Amniotic epithelial cell (primary cell): ENCODE measurements at places on chromosomes 16 and 17.
A peak's percentile ranks its signal among the peaks of the same experiment; 100 is the strongest.

DNA sequence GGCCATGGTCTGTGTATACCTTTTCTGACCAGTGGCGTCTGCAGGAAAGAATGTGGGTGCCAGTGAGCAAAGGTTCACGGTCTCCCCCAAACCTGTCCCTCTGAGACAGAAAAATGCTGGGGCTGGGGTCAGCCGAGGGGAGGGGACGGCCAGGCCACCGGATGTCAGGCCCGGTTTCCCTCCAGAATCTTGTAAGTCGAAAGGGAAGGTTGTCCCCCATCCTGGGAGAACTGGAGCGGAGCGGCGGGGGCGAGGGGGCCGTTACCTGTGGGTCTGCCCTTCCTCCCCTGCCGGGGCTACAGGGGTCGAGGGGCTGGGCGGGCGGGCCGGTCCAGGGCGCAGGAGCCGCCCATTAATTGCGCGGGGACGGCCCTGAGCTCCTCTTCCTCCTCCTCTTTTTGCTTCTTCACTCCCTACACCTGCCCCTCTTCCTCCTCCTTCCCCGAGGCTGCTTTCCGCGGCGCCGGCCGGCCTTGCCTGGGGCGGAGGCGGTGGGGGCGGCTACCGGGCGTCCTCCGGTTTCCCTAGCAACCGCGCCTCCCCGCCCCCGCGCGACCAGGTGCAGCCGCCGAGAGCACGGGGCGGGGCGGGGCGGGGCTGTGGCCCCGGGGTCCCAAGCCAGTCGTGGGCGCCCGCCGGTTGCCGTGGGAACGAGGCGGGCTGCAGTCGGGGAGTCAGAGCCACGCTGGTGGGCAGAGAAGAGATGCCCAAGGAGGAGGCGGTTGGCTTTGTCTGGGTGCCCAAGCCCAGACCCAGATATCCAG, at the start of gene MARCHF10:
Gene MARCHF10, minus strand, starts transcription at position 503 of the 764 bp plus-strand sequence. CDS start 6,579 bp downstream, outside the sequence.
- no peak for DNase-seq

- DNase-seq: no peak
These were observed 14.0 kb downstream of the LDHD start for GRCh38 chr16:75102595-75102994.

DNA sequence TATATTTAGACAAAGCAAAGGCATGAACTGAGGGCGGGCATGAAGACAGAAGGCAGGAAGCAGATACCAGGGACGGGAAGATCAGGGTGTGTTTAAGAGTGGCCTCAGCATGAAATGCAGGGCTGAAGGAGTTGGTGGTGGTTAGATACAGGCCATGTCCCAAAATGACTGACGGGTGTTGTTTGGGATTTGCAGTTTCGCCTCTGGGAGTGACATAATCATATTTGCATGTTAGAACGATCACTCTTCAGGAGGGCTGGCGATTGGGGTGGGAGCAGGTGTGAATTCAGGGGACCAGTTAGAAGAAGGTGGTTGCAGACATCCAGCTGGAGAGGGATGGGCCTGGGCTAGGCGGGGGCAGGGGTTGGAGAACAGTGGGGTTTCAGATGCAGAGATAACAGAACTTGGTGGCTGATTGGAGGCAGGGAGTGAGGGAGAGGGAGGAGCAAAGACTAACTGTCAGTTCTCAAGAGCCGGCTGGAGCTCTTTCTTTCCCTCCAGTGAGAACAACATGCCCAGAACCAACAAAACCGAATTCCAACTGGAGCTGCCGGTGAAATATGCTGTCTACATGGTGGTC, 27.2 kb upstream of the ITGAX start:
- no peak for DNase-seq

DNA sequence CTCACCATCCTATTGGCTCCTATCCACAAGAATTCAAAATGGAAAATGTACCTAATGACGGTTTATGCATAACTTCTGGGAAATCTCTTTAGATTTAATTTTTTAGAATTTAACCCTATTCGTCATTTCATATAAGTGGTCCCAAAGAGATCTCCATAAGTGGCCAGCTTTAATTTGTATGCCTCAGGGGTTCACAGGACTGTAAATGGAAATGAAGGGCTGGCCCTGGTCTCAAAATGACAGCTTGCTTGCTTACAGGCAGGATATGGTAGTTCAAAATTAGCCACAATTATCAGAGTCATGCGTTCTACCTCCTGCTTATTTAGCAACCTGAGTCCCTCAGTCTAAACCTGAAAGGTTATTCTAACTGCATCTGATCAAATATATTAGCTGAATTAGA, 6.6 kb upstream of the NACA2 start:
- no peak for DNase-seq

DNA sequence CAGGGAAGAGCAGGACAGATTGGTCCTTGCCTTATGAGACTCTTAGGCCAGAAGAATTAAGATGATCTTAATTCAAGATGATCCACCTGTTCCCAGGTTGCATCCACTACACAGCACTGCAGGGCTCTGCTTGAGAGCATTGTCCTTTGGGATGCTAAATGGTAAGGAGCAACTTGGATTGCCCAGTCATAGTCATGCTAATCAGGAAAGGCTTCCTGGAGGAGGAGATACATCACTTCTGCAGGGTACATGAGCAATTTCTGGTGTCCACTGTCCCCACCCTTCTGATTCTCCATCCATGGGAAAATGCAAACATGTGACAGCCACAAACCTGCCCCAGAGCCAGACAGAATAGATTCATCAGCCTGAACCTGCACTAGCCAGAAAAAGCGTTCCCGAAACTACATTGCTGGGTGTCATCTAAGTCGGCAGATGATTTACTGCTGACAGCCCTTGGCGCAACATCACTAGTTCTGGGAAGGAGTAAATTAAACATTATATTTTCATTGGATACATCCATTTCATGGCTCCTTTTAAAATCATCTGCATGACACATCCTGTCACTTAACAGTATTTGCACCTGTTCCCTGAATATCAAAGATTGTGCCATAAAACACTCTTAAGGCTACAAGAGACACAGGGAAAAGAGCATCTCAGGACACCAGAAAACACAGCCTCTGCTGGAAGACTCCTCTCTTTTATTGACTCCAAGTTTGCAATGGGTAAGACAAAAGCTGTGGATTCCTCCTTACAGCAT, 282.2 kb downstream of the MAF start:
- no peak for DNase-seq

- no peak for DNase-seq
These were observed 999 bp downstream of the XYLT1 start for GRCh38 chr16:17469741-17470181.

- no peak for DNase-seq
These were observed 205.7 kb downstream of the SNX29 start for GRCh38 chr16:12182212-12182611.

- DNase-seq: no peak
These were observed 26.6 kb upstream of the NAGLU start for GRCh38 chr17:42509409-42509808.

GRCh38 chr16:51919736-51920135, 627.2 kb downstream of the TOX3 start:
- no peak for DNase-seq

GRCh38 chr17:35912942-35913341, 17.6 kb downstream of the RDM1 start:
- no peak for DNase-seq

DNA sequence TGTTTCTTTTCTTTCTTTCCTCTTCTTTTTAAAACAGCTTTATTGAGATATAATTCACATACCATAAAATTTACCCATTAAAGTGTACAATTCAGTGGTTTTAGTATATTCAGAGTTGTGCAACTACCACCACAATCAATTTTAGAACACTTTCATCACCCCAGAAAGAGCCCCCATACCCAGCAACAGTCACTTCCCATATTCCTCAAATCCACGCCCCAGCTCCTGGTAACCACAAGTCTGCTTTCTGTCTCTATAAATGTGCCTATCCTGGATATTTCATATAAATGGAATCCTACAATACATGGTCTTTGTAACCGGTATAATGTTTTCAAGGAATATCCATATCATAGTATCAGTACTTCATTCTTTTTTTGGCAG, 19.4 kb downstream of the RARA start:
- no peak for DNase-seq

DNA sequence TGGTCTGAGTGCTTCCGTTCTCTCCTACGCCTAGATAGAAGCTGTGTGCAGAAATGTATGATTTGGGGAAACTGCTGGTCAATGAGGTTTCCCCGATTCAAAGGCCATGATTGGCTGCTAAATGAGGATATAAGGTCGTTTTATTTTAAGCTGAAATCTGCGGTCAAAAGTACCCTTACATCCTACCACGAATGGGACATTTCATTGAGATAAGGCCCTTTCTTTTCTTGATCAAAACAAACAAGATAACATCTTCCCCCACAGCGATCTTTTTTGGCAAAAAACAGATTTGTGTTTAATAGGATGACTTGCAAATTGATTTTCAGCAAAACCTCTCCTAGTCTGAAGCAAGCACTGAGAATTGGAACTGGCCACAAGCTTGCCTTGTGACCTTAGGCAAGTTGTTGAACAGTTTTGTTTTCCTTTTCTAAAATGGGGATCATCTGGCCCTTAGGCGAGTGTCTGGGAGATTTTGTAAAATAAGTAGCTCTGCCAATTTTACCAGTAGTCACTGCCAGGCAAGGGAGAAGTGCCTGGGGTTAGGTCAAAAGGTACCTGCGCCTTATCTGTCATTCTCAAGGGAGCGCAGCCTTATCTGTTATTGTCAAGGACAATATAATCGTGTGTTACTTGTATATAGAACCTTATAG, 635 bp downstream of the SCPEP1 start:
- no peak for DNase-seq

GRCh38 chr16:88375996-88376834, 6.5 kb upstream of the ZNF469 start:
- DNase-seq: no peak

DNA sequence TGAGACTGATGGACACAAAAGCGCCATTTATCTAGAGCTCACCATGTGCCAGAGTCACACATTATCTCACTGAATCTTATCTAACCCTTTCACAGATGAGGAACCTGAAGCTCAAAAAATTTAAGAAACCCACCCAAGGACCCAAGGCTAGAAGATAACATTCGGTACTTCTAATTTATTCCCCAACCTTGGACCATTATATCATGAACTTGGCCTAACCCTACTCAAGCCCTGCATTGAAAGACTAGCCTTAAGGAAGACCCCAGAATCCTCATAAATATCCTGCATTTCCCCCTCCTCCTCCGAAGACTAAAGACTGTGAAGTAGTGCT, 548 bp upstream of the DYNC1LI2 start:
- no peak for DNase-seq

- peak; percentile 98 for DNase-seq
These were observed 20.2 kb downstream of the NGFR start for GRCh38 chr17:49515196-49515770.

- DNase-seq: no peak
These were observed 1.9 kb upstream of the RSAD1 start for GRCh38 chr17:50476545-50477315.

- DNase-seq: peak; percentile 60
These were observed 15.4 kb upstream of the KATNB1 start for GRCh38 chr16:57720142-57720575.

GRCh38 chr16:68396481-68396880, 51.8 kb downstream of the SMPD3 start:
- peak; percentile 42 for DNase-seq

DNA sequence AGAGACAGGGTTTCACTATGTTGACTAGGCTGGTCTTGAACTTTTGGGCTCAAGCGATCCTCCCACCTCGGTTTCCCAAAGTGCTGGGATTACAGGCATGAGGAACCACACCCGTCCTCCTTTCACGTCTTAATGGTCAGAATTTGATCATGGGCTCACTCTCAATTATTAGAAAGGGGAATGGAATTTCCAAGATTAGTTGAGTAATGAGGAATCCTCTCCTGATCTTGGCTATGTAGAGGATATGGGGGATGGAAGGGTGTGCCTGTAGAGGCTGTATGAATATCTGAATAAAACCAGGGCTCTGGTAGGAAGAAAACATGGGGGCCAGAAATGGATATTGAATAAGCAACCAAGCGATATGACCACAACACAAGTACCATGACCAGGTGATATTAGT, 25.9 kb upstream of the SMURF2 start:
- DNase-seq: peak; percentile 38

DNA sequence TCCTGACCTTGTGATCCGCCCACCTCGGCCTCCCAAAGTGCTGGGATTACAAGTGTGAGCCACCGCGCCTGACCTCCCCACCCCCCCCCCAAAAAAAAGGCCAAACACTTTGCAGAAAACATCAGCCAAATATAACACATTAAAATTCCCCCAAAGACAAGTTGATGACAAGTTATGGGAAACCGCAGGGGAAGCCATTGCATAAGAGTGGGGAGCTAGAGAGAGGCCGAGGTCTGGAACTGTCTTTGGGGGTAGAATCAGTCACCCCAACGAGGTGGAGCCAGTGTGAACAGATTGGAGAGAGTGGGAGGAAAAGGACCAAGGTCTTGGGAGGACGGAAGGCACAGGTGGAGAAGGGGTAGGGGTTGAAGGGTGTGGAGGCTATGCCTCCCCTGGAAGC, 2.8 kb downstream of the DRC3 start:
- no peak for DNase-seq

GRCh38 chr17:5133311-5133710, 17.5 kb downstream of the USP6 start:
- DNase-seq: no peak

- DNase-seq: no peak
These were observed 49.0 kb downstream of the SOX9 start for GRCh38 chr17:72169823-72170222.

- DNase-seq: no peak
These were observed 13.4 kb upstream of the CRYBA1 start for GRCh38 chr17:29233301-29233700.

DNA sequence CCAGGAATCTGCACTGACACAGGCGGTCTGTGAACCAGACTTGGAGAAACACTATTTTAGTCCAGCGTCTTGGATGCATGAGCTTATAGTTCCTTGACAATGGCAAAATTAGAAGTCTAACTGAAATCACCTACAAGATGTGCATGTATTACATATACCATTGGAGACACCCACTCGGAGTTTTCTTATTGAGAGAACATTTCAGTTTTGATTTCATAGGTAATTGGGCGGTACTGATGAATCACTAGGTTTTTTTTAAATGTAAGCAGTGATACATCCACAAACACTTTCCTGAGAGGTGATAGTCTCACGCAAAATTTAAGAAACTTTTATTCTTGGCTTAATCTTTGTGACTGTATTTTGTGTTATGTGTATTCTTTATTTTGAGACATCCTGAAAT, 69.8 kb downstream of the PRKCA start:
- DNase-seq: no peak

DNA sequence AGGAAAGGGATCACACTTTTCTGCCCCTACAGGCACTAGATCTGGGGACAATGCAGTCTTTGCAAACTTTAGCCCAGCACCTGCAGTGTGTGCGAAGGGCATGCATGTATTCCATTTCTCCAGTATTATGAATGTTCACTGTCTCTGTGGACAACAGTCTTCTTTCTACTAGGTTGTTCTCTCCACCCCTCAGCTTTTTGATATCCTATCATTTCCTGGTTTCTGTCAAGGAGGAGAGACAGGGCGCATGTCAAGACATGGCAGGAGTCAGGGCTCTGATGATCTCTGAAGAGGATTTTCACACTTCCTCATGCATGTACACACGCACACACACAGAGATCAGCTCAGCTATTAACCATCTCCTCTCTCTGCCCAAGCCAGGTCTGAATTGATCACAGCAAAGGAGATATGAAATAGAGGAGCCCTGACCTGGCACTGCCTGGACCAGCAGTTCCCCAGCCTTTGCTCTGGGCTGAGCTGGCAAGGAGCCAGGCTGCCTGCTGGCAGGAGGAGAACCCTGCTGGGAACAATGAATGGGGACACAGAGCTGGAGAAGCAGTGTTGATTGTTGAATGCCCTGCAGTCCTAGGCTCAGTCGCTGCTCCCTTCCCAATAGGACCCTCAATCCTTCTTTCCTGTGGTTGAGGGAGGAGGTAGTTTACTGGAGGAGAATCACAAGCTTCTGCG, 2.6 kb downstream of the GPR179 start:
- no peak for DNase-seq

- no peak for DNase-seq
These were observed 2.2 kb downstream of the GRB7 start for GRCh38 chr17:39739885-39740356.
